ENCODE measurements at places on chromosomes 7 and 10. TPM values are rescaled to one million over a fixed set of nuclear protein-coding genes. Genes with fewer than 3 reads are reported as not detected.
A peak's percentile ranks its signal among the peaks of the same experiment; 100 is the strongest.

- DNase-seq: no peak
Observed at GRCh38 chr10:104615136-104615535, 26.0 kb upstream of the SORCS3 start.

GRCh38 chr7:130721486-130722277 is 12.3 kb downstream of the KLF14 start:
- DNase-seq: peak; percentile 73

- DNase-seq: no peak
Observed at GRCh38 chr10:34766811-34767494, 48.1 kb downstream of the PARD3 start.

DNA sequence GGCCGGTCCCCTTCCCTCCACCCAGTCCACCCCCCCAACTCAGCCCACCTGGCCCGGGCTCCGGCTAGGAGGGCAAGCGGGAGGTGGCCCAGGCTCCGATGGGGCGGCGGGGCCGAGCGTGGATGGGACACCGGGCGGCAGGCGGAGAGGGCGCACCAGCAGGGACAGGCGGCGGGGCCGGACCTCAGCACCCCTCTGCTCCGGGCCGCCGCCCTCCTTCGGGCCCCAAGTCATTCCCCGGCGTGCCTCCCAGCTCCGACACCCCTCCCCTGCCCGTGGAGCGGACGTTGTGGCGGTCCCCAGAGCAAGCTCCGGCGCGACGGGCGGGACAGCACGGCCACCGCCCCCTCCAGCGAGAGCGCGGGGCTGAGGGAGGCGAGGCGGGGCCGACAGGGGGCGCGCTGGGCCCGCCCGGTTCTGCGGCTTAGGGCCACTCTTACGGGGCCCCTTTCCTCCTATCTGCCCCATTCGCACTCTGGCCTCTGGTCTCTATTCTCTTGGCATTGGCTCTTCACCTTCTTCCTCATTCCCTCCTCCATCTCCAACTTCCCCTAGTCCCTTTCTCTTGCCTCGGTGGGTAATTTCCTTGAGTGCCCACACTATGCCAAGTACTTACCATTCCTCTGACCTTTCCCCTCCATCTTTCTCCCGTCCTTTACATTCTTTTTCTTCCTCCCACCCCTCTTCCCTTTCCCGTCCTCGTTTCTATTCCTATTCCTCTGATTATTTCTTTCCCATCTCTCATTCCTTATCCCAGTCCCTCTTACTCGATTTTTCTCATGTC is 701 bp upstream of the GBX1 start:
- no peak for DNase-seq

DNA sequence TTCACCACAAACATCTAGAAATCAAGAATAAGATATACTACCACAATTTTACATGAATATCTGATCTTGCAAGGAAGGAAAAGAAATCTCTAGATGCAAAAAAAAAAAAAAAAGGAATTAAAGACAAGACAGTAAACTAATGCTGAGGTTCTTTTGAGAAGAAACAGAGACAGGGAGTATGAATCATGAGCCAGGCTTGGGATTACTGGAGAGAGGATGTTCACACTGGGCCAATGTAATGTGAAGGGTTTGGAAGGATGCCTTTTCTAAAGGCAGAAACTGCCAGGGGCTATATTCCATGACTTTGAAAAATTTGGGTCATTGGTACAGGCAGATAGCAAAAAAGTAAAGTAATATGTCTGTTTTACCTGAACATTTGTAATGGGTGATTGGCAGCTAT is 573.0 kb upstream of the IGFBP3 start:
- no peak for DNase-seq

DNA sequence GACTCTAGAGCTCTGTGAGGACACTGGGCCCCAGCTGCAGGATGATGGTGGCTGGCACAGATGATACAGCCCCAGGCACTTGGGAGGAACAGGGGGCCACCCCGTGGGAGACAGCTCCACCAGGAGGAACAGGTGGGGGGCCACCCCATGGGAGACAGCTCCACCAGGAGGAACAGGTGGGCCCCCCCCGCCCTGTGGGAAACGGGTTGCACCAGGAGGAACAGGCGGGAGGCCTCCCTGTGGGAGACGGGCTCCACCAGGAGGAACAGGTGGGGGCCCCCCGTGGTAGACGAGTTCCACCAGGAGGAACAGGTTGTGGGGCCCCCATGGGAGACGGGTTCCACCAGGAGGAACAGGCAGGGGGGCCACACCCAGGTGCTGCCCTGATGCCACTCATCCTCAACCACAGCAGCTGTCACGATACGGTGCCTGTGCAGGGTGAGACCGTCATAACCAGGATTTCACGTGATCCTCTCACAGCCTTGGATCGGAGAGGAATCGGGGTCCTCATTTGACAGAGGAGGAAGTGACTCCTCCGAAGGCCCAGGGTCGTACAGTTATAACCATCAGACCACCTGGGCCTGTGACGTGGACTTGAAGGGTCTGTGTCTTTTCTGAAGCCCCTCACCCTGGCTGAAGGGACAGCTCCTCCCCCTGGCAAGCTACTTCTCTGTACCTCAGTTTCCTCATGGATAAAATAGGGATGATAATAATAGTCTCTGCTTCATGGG is 49.2 kb upstream of the NANOS1 start:
- no peak for DNase-seq

NUPR2 gene
- 2.0 TPM for polyA plus RNA-seq

DNA sequence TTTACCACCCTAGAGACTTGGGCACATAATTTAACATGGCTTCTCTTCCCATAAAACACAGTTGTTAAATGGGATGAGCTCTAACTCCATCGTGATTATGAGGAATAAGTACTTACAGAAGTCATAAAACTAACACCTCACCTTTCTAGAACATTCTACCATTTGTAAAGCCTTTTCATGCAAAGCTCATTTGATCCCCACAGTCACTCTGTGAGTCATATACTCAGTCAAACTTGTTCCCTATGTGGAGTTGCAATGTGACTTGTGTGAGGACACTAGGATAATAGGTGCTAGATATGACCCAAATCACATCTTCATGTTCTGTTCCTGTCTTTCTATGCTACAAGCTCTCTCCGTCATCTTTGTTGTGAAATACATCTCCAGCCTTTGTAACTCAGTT is 371.7 kb downstream of the WDR11 start:
- no peak for DNase-seq

DNA sequence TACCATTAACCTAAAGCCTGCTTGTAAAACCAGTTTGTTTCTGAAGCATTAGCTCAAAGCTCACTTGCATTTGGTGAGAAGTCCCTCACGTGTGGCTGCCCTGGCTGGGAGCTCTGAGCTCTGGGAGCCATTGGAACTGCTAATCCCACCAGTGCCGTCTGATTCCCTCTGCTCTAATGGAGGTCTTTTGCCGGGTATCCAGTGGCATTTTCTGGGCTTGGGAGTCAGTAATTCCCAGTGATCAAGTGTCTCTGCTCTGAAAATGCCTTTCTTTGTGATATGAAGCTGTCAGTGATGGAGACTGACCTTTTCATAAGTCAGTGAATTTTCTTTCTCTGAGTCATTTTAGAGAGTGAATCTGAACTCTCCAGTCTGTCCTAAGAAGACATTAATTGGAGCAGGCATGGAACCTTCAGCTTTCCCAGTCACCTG is 36.9 kb upstream of the FAM20C start:
- DNase-seq: no peak

GTF2IRD1 gene
- 56.2 TPM for polyA plus RNA-seq

GRCh38 chr7:52940481-52940880 is 95.0 kb upstream of the POM121L12 start:
- DNase-seq: no peak

DNA sequence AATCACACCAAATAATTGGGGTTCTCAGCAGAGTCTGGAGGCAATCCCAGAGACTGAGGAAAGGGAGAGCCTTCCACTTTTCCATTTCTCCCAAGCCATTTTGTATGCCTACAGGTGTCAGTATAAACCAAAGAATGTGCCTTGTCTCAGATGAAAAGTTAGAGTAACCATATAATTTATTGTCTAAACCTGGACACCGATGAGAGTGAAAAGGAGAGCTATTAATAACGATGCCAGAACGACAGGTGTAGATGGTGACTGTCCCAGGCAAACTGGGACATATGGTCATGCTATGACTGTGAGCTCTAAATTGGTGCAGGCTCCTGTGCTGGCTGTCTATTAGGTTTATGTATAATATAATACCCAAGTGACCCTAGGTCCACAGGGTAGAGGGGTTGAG is 219.6 kb downstream of the ARHGAP12 start:
- DNase-seq: no peak

DNA sequence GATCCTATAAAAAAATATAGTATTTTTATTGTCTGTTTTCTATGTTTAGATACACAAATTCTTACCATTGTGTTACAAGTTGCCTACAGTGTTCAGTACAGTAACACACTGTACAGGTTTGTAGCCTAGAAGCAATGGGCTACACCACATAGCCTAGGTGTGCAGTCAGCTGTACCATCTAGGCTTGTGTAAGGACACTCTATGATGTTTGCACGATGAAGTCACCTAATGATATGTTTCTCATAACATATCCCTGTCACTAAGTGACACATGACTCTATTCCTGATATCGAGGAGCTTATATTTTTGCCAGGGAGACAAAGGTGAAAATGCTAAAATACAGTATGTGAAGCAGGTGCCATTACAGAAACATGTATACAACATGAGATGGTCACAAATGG is 18.6 kb downstream of the ZNF25 start:
- DNase-seq: no peak

NACAD gene
- polyA plus RNA-seq: 9.8 TPM

GRCh38 chr7:149414745-149415390 is 46.0 kb downstream of the ZNF777 start:
- DNase-seq: no peak

DNA sequence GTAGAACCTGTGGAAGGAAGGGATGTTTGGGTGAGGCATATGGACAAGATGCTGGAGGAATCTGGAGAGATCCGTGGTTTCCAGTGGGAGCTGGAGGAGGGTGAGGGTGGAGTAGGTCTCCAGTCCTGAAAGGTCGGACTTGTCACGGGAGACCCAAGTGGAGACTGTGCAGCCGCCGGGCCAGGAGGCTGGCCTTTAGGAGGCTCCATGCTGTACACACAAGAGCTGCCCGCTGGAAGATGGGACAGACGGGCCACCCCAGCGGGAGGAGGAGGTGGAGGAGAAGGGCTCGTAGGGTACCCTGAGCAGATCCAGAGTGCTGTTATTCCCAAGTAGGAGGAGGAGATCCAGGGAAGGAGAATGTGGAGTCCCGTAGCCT is 106.7 kb downstream of the NKX6-2 start:
- DNase-seq: no peak

DNA sequence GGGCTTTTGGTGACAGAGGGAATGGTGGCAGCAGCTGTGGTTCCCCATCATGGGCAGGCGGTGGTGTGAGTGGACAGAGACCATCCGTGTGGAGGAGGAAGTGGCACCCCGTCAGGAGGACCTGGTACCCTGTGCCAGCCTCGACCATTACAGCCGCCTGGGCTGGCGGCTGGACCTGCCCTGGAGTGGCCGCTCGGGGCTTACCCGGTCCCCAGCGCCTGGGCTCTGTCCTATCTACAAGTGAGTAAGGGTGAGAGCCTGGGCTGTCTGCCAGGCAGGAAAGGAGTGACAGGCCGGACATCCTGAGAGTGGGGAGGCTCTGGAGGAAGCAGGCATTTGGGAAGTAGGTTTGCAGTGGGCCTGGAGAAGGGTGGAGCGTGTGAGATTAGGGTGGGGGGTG is 2.9 kb upstream of the ZNF467 start:
- no peak for DNase-seq

DNA sequence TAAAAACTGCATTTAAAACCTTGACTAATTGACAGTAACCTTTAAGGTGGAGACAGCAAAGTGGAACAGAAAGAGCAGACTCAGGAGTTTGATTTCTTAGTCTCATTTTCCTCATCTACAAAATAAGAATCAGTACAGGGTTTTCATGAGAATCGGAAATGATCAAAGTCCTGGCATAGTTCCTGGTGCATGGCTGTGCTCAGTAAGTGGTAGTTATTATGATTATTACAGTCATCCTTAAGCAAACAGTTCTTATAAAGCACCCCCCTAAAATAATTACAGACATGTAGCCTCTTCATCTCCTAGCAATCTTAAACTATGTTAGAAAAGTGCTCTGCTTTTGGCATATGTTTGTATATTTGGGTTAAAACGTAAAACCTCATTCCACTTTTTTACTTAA is 18.0 kb downstream of the NEBL start:
- no peak for DNase-seq

GRCh38 chr10:47261556-47261955 is 38.4 kb upstream of the GDF10 start:
- DNase-seq: no peak

- DNase-seq: no peak
Observed at GRCh38 chr7:35695473-35695850, 527 bp upstream of the HERPUD2 start.

DNA sequence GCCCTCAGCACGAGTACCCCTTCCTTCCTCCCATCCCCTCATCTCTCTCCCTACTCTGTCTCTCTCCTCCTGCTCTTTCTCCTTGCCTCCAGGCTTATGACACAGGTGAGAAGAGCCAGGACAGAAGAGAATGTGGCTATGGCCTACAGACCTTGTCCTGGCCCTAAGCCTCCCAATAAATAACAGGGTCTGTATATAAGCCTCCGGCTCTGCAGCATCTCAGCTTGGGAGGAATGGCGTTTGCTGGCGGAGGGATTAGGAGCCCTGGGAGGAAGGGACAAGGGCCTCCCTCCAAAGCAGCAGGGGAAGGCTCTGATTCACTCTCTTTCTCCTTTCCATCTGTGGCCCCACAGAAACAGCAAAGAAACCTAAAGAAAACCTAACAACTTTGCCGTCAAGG is 45.8 kb downstream of the COL13A1 start:
- DNase-seq: no peak

DNA sequence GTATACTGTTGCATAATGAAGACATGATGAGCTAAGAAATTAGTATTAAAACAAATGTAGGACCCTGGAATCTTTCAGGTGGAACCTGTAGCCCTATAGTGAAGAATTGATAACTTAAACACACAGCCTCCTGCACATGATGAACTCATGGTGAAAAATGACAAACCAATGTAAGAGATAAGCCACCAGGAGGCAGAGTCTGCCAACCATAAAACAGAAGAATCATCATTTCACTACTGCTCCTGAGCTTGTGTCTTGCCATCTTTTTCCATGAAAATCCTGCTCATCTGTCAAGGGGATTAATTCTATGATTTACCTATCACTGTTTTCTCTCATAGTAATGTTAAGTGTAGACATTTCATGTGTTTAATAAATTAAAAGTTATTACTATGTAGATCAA is 363.9 kb downstream of the MALRD1 start:
- no peak for DNase-seq
